Adipocyte (in vitro differentiated cells): ENCODE measurements at places on chromosomes 1 and 21.
A peak's percentile ranks its signal among the peaks of the same experiment; 100 is the strongest.

- no peak for DNase-seq
Observed at GRCh38 chr1:119542492-119542946, 35.5 kb downstream of the HSD3B1 start.

- no peak for DNase-seq
Observed at GRCh38 chr1:44640200-44640853, 34.0 kb downstream of the TMEM53 start.

DNA sequence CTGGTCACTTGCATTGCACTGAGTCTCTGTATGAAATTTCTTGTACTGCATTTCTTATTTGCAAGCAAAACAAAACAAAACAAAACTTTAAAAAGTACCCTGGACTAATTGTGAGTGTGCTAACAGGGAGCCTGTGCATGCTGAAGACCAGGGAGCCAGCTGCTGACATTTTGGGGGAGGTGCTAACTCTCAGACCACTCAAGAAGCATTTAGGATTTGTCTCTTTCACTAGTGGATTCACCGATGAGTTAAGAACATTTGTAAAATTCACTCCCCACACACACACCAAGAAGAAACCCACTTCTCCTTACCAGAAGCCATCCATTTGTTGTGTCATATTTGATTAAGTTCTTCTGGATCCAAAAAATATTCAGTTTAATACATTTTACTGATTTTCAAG, 95.7 kb upstream of the C1orf105 start:
- no peak for DNase-seq

DNA sequence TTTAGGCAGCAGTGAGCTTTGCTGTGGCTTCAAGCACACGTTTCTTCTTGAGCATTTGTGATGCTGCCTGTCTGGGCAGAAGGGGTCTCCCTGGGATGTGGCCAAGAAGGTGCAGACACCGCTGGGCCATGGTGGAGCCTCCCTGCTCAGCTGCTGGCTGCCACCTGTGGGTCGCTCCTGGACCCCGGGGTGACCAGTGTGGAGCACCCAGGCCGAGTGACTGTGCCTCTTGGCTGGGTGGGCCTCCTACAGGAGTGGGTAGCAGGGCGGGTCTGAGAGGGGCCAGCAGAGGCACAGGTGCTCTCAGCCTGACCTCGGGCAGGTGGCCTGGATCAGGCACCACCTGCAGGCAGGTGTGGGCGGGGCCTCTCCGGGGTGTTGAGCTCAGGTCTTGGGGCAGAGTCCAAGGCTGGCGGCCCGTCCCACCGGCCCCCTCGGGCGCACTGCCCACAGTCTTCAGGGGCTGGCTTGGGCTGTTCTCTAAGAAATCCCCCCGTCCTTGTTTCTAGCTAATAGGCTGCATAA, 42.0 kb upstream of the COL6A1 start:
- no peak for DNase-seq

GRCh38 chr1:233282582-233282886, 13.0 kb downstream of the PCNX2 start:
- DNase-seq, result no peak

DNA sequence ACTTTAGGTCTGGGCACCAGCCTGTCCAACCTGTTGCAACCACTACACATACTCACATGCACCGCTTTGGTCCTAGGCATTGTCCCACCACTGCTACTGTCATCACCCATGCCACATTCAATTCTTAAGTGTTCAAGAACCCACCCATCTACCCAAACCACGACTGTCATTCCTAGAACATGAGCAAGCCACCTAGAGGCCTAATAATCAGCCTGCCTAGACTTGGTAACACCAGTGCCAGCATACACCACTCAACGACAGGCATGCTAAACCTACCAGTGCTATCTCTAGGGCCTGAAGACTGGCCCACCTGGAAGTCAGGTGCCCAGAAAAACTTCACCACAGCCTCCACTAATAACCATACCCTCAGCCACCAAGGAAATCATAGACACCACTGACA, 532.8 kb upstream of the DEPDC1 start:
- DNase-seq, result no peak

DNA sequence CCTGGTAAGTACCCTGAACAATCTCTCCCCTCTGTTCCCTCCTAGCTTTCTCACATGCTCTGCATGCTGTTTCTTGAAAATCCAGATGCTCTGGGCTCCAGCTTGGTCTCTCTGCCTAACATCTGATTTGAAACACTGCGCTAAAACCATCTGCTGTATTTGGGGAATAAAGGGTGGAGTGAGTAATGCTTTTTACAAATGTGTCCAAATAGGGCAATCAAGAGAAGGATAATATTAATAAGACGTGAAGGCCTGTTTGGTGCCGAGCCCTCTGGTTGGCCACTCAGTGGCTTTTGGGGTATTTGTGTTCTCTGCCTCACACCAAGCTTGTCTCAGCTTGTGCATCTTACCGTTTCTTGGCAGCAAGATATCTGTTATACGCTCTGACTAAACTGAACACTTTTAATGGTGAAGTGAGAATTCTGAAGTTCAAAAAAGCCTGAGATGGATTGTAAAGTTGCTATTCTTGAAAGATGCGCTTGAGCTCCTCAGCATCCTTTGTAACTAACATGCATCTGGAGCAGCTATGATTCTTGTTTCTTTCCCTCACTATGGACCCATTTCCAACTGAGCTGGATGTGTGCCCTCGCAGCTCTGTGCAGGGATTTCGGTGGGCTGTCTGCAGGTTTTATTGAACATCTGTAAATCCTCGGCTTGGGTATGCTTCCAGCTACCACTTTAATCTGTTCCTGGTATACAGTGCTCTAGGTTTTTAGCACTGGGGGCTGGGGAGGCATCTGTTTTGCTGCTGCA, 269.4 kb downstream of the RWDD3 start:
- no peak for DNase-seq

DNA sequence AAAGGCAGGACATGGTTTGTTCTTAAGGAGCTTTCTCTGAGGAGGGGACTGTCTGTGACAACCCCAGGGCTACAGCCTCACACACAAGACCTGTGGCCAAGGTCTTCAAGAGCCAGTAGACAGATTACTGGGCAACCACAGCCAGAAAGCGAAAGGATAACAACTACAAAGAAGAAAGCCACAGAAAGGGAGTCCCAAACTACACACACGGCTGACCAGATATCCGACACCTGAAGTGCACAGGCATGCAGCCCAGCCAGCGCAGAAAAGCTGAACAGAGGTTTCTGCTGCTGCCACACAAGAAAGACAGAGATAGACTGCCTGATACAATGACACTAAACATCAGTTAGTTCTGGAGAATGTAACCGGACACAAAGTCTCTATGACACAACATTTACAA, 21.4 kb upstream of the NADK start:
- no peak for DNase-seq

DNA sequence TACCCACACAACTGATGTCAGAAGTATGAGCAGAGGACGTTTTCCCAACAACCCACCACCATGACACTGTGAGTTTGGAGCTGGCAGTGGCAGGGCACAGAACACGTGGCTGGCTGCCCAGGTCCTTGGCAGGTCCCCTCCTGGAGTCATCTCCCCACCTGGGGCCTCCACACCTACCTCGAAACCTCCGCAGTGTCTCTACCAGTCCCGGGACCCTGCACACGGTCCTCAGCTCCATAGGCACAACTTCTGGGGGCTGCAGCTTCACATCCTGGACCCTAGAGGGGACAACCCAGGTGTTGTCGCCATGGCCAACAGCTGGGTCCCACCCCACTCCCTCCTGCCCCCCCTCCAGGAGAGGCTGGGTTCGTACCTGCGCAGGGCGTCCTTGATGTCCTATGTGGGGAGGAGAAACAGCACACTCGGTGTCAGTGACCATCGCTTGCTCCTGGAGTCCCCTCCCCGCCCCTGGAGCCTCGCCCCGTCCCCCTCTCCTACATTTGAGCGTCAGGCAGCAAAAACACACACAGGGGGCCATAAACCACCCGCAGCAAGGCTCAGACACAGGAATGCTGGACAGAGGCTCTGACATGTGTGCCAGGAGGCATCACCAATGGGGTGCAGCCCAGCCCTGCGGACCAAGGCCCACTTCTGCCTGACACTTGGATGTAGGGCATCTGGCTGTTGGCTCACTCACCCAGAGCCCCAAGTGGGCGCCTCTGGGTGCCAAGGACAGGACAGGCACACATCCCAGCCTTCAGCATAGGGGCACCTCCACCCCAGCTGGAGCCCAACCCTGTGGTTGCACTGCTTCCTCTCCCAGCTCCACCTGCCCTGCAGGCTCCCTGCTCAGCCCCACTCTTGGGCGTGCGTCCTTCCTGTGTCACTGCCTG, 9.6 kb downstream of the TRIM11 start:
- DNase-seq, result no peak

DNA sequence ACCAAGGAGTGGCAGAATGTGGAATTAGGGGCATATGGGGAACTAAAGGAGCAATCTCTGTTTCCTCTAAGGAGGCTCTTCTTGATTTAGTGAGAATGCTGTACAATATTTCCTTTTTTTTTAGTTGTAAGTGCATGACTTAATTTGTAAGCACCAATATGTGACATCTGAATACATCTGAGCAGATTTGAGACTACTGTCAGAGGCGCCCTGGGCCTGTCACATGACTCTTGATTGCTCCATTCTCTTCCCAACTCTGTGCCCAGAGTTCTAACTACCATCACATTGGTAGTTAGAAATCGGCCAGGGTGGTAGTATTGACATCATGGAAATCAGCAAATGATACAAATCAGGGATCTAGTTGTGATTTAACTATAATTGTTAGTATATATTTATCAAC, 110.1 kb upstream of the LMO4 start:
- no peak for DNase-seq

- peak; percentile 76 for DNase-seq
Observed at GRCh38 chr21:31872452-31873274, at the start of gene HUNK. TSS of gene HUNK (plus strand) at chr21:31873020. CDS start at chr21:31873675, 655 bp downstream.

- peak; percentile 98 for DNase-seq
Observed at GRCh38 chr1:208183977-208184911, 59.9 kb downstream of the PLXNA2 start.

DNA sequence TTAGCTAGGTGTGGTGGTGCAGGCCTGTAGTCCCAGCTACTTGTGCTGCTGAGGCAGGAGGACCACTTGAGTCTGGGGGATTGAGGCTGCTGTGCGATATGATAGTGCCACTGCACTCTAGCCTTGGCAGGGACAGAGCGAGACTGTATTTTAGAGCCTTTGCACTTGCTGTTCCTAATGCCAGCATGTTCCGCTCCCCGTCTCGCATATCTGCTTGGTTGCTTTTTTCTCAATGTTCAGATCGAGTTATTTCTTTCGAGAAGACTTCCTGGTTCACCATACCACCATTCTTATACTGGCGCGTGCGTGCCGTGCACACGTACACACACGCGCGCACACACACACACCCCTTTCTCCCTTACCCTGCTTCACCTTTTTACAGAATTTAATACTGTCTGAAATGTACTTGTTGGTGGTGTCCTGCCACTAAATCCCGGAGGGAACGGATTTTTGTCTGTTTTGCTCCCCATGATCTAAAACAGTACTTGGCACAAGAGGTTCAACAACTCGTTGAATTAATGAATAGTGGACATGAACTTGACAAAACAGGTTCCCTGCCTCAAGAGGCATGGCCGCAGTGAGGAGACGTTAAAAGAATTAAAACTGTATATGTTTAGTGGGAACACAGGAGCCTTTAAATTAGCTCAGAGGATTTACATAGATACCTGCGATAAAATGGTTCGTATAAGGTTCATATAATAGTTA, 1.1 kb upstream of the RPRD2 start:
- no peak for DNase-seq

DNA sequence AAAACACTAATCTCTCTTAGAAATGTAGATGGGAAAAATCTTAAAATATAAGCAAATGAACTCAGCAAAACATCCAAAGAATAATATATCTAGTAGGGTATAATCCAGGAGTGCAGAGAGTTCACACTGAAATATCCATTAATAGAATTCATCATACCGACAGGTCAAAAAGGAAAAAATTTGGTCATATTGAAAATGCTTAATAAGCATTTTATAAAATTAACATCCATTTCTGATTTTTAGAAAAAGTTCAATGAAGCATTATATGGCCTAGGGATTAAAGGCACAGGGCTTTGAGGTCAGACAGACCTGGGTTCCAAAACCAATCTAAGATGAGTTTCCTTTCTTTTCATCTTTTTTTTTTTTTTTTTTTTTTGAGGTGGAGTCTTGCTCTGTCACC, 16.4 kb downstream of the EPHA10 start:
- no peak for DNase-seq

DNA sequence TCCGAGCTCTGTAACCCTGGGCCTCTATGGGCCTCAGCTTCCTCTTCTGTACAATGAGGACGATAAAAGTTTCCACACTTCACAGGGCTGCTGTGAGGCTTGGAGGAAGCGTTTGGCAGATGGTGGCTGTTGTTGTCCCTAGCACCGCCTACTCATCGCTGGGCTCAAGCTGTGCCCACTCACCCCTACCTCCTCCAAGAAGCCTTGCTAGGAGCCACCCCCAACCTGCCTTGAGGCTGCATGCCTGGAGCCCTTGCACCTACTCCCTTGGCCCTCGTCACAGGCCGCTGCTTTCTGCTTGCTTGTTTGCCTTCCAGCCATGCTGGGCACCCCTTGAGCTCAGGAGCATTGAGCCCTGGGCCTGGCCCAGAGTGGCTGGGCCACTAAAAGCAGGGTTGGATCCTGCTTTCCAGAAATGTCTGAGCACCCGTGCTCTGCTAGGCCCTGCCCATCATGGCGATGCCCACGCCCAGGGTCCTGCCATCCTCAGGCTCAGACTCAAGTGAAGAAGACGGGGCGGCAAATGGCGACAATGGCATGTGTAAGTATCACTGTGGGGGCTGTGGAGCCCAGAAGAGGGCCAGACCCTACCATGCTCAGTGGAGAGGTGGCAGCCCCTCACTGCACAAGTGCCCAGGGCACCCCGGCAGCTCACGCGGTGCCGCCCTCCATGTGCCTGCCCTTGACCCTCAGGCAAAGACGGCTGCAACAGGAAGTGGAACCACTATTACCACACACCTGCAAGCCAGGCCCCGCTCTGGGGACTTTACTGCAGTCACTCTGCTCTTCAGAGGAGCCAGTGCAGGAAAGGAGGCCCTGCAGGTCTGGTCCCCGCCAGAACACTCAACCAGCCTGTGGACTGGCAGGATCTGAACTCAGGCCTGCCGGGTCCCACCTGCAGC, 9.5 kb downstream of the SH3BGRL3 start:
- no peak for DNase-seq

DNA sequence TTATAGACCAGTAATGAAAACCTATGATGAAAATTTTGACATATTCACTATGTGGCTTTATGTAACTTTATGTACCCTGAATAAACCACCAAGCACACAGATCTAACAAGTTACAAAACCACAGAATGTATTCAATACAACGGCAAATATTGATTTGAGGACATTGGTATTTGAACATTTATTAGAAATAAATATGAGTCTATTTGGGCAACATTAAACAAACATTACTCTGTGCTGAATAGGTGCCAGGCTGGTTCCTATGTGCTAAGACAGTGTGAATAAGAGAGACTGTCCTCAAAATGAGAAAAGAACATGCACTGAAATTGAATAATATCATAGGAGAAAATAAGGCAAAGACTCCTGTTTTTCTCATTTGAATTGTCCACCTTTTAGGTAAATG, 1341.2 kb downstream of the PLA2G4A start:
- no peak for DNase-seq
